ENCODE measurements at places on chromosomes 5 and 9.

DNA sequence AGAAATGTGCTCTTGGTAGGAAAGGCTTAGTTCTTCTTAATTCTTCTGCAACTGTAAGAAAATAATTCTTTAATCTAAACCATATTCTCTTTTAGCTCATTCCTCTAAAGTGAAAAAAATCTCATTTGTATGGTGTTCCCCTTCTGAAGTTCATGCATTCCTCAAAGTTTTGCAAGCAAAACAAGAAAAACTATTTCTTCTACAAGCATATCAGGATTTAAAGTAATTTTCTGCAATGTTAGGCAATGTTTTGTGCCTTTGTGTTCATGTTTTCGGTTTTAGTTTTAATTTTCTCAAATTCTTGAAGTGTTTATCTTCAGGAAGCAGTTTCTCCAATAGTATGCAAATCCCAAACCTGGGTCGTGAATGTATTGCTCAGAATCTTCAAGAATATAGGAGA, 12.7 kb upstream of the GPR21 start:
- DNase-seq, result no peak

GRCh38 chr9:94746541-94747370, 20.3 kb downstream of the AOPEP start:
- DNase-seq, result no peak

- DNase-seq, result no peak
Measured at GRCh38 chr5:52883110-52883509, 95.4 kb downstream of the ITGA1 start.

GRCh38 chr5:156147261-156147943, 179.6 kb upstream of the SGCD start:
- DNase-seq, result peak; percentile 37

DNA sequence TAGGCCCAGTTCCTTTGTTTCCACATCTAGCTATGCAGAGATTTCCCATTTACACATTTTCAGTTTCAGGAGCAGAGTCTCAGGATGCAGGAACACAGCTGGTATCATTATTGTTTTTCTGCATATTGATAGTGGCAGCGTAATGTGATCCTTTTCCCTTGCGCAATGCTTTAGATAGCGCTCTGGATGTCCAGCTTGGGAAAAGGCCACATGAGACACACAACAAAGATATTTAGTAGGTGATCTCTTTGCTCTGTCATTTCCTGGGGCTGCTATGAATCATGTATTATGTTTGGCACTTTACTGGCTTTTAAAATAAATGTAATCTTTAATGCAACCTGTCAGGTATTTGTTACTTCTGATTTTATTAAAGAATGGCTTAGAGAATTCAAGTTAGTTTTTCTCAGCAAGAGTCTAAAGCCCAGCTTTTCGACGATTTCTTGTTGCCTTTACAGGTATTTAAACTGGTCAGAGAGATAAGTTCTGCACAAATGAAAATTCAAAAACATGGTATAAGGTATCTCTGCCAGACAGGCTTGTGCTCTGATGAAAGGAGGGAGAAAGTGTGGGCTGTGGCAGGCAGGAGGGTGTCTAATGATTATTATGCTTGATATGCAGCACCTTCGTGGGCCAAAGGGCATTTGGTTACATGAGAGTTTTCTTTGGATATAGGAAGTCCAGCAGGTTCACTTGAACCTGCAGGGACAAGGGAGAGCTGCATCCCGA, 42.2 kb downstream of the PTTG1 start:
- no peak for DNase-seq

- DNase-seq, result peak; percentile 26
Measured at GRCh38 chr9:81578606-81579005, 110.7 kb downstream of the TLE1 start.

DNA sequence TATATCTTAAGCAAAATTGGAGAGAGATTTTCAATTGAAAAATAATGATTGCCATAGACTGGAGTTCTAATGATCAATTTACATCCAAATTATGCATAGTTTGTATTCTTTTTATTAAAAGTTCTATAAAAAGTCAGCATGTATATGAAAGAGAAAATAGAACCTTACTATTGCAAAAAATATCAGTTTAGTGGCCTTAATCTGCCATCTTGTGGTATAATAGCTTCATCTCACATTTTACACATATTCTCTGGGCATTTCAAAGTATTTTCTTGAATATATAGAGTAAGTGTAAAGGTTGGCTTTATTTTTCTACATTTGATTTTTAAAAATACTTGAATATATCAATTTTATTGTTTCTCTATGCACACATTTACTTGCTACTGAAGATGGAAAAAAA, 1858.6 kb upstream of the CDH9 start:
- no peak for DNase-seq

DNA sequence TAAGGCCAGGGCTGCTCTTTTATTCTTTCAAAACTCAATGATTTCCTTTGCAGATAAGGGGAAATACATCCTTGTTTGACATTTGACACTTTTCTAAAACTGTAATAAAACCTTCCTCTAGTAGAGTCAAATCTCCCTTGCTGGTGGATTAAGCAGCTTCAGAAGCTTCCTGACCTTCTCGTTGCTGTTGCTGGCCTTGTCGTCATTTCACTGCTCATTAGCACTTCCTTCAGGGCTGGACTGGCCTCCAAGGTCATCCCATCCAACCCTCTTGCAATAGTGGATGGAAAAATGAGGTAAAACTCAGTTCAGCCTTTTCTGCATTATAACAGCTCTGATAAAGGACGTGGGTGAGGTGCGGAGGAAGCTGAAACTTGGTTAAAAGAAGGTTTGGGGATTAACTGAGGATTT, 1.1 kb upstream of the ADAMTSL1 start:
- DNase-seq, result no peak

- no peak for DNase-seq
Measured at GRCh38 chr5:96252596-96252995, 180.5 kb downstream of the PCSK1 start.

GRCh38 chr5:127858116-127858784, 155.1 kb downstream of the CCDC192 start:
- no peak for DNase-seq

DNA sequence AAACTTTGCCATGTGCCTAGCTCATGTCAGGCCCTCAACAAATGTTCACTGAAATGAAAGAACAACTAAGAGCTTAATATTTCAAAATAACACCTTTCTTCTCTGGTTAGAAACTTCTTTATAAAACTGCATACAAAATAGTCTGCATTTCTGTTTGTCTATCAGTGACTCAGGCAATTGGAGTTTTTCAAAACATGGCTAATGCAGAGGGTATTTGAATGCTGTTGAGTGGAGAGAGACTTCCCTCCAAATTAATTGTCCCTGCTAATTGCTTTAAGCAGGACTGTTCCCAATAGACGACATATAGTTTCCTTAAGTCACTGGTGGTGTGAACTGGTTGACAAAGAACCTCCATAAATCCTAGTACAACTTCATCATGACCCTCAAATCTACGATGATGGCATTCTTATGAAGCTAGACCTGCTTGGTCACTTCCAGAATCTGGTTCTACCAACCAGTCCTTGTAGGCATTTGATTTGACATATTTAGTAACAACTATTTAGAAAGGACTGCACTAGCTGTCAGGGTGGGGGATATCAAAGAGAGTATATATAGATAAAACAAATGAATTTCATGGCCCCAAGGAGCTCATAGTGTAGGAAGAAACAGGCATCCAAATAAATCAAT, 84.5 kb downstream of the PRLR start:
- DNase-seq, result no peak

DNA sequence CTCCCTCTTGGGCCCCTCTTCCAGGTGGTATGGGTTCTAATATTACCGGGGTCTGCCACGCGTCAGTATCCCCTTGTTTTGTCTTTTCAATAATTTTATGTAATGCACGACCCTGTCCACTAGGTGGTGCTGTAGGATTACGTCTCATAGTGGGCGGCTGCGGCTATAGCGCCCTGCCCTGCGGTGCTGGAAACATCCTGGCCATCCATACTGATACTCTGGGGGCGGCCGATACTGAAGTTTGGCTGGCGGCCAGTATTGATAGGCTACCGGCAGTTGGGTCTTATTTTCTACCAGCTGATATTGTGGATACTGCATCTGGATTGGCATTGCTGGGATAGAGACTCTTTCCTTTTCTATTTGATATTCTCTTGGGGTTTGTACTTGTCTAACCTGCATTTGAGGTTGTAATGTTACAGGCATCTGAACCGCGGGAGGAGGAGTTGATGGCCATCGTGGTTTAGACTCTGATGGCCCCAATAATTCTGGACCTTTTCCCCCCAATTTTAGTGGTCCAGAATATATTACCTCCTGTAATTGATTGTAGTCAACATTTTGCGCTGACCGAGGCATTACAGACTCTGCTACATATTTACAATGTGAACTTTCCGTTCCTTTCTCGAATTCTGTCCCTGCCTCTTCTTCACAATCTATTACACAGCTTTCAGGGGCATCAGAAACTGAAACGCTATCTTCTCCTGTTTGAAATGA, 3.3 kb upstream of the TMEM141 start:
- DNase-seq, result no peak

DNA sequence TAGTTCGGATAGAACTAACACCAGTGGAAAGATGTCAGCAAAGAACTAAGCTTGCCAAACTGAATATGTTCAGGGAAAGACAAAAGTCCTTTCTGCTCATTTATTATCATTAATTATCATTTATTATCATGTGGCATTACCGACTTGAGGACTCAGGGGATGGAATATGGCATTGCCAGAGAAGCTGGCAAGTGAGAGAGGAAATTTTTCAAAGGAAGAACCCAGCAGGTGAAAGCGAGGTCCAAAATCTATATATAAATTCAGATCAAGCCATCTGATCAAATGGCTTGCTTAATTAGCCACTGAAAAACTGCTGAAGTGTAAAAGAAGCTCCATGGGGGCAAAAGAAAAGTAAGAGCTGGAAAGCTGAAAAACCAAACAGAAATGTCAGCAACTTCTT, 1049.6 kb upstream of the SEMA6A start:
- DNase-seq, result no peak

DNA sequence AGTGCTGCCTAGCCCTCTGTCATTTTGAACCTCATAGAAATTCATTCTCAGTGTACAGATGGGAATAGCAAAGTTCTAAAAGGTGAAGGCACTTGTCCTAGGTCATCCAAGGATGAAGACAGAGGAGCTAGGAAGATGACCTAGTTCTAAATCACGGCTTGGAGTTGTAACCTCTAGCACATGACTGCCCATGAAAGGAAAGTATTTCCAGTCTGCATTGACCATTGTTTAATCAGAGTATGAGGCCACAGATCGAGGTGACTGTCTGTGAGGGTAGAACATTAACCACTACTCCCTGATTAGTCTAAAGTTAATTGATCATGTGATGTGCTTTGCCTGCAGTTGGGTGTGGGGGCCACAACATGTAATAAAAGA, 674 bp upstream of the TNFSF15 start:
- DNase-seq, result no peak

GRCh38 chr9:131709771-131710431, 30.0 kb downstream of the RAPGEF1 start:
- DNase-seq, result no peak

GRCh38 chr9:70465904-70466303, 51.4 kb upstream of the KLF9 start:
- no peak for DNase-seq

- no peak for DNase-seq
Measured at GRCh38 chr5:61625681-61626621, 293.9 kb downstream of the ZSWIM6 start.

DNA sequence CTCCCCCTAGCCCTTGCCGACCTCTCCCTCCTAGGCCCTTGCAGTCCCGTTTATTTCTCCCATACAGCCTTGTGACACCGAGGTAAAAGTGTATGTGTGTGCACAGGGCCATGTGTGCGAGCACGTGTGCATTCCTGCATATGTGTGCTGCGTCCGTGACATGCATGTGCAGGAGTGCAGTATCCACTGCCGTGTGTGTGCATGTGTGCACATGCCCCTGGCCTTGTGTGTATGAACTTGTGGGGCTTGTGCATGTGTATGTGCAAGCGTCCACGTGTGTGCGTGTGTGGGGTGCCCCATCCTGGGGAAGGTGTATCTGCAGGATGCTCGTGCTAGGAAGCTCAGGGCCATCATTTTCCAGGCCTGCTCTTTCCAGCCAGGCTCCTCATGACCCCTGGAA, 6.6 kb downstream of the AK1 start:
- DNase-seq, result no peak

GRCh38 chr9:127458921-127459320, 7.6 kb downstream of the LRSAM1 start:
- DNase-seq, result no peak

DNA sequence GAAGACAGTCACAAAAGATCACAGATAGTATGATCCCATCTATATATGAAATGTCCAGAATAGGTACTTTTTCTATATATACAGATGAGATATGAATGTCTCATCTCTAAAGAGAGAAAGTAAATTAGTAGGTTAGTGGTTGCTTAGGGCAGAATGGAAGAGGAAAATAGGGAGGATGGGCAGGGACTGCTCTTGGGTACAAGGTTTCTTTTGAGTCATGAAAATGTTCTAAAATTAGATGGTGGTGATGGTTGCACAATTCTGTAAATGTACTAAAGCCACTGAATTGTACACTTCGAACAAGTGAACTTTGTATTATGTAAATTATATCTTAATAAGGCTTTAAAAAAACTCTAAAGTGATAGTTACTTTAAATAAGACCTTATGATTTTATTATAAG, 59.6 kb upstream of the GRAMD2B start:
- DNase-seq, result no peak

DNA sequence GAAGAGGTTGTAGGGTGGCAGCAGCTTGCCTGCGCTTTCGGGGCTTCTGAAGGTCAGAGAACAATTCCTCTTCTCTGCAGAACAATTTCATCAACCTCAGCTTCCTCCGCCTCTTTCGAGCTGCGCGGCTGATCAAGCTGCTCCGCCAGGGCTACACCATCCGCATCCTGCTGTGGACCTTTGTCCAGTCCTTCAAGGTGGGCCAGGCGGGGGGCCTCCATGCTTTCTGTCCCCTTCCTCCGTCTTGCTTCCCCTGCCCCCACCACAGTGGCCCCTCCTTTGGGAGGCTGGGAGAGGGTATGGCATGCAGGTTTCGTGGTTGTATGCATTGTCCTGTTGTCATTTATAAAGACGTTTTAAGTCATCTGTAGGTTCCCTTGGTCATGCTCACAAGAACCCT, 195.8 kb downstream of the CACNA1B start:
- no peak for DNase-seq

DNA sequence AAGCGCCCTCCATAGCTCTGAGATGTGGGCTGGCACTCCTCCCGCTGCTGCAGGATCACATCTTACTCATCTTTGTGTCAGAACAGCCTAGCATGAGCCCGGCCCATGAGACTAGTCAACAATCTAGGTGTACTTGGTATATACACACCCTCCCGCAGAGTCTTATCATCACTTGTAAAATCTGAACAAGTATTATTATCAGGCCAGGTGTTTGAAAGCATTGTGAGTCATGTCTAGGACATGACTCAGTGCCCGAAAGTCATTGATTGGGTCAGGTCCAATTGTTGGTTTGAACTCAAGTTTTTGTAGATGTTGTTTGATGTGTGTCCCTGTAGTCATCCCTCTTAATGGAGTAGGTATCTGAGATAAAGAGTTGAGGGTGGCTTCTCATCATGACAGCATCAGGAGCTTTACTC, 108.7 kb downstream of the CFAP90 start:
- no peak for DNase-seq
